Tibial nerve (tissue), 4 donors: ENCODE measurements at places on chromosomes 3 and 15.
A peak's percentile ranks its signal among the peaks of the same experiment; 100 is the strongest.

DNA sequence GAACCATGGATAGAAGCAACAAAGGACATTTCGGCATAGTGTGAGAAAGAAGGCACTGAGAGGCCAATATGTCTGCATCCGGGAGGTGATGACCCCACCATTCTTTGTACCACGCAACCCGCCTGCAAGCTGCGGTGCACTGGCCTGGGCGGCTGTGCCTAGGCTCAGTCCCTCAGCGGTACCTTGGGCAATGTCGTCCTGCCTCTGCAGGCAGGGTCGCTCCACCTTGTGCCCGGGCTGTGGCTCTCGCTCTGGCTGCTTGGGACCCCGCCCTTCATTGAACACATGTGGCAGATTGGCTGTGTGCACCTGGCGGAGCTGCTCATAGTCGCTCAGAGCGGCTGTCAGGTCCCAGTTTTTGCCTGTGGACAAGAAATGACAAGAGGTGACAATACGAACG is 243.2 kb downstream of the KLF13 start:
- DNase-seq = no peak
- H3K4me1 ChIP-seq = no peaks in the 10 kb centered on the region
- H3K27me3 ChIP-seq = no peaks in the 10 kb centered on the region
- H3K27ac ChIP-seq = no peak overlapping the region
- H3K36me3 ChIP-seq = peaks cover 40% of the 10 kb centered on the region
- H3K4me3 ChIP-seq = no peak overlapping the region

DNA sequence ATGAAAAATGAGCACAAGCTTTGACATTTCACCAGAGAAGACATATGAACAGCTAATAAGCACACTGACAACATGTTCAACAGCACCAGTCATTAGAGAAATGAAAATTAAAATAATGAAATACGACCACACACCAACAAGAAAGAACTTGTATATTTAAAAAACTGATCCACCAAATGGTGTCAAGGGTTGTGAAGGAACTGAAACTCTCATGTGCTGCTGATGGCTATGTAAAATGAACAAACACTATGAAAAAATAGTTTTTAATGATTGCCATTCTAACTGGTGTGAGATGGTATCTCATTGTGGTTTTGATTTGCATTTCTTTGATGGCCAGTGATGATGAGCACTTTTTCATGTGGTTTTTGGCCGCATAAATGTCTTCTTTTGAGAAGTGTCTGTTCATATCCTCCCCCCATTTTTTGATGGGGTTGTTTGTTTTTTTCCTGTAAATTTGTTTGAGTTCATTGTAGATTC is 193.8 kb downstream of the SCAPER start:
- H3K4me3 ChIP-seq = no peak overlapping the region
- no peaks in the 10 kb centered on the region for H3K27me3 ChIP-seq
- H3K4me1 ChIP-seq = no peaks in the 10 kb centered on the region

GRCh38 chr15:63086947-63087346 is 34.7 kb upstream of the LACTB start:
- no peak overlapping the region for H3K4me3 ChIP-seq
- no peaks in the 10 kb centered on the region for H3K36me3 ChIP-seq
- no peaks in the 10 kb centered on the region for H3K27me3 ChIP-seq
- peaks cover 10% of the 10 kb centered on the region for H3K4me1 ChIP-seq
- DNase-seq = no peak

DNA sequence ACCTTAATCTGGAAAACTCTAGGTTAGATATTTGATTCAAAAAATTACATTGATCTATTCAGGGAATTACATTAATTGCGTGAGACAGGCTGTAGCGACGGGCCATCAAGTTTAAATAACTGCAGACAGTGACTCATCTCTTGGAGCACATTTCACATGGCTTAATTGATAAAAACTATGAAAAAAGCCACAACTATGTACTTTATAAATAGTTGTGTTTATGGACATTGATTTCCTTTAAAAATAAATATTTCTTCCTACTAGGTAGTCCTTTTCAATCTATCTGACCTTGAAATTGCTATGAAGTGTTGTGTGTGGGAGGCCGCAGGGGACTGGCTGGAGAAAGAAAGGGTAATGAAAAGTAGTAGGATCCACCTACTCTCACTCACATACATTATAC is 157.8 kb downstream of the IL1RAP start:
- H3K4me1 ChIP-seq = peaks cover 7% of the 10 kb centered on the region
- no peak for DNase-seq
- no peaks in the 10 kb centered on the region for H3K36me3 ChIP-seq

- peaks cover 18% of the 10 kb centered on the region for H3K4me1 ChIP-seq
- no peak overlapping the region for H3K27ac ChIP-seq
- no peak for DNase-seq
- H3K4me3 ChIP-seq = no peak overlapping the region
Observed at GRCh38 chr15:88907111-88907510, 6.1 kb downstream of the MFGE8 start.

DNA sequence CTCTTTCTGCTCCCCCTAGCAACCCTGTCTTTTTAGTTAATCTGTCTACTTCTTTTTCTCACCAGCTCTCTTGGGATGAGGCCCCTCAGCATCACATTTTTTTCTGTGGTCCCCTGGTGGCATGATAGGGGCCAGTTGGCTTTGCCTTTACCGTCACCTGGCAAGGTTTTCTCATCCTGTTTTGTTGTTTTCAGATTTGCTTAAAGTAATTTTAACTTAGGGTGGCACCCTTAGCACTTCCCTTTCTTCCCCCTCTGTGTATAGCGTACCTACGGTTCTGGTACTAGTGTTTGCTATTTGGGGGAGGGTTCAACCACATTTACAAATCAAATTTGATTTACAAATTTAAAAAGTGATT is 35.6 kb downstream of the PDCD6IP start:
- DNase-seq = no peak
- H3K36me3 ChIP-seq = no peaks in the 10 kb centered on the region
- H3K27ac ChIP-seq = no peak overlapping the region
- no peaks in the 10 kb centered on the region for H3K27me3 ChIP-seq

- H3K4me3 ChIP-seq = no peak overlapping the region
- no peak overlapping the region for H3K27ac ChIP-seq
- H3K27me3 ChIP-seq = no peaks in the 10 kb centered on the region
Observed at GRCh38 chr3:134905647-134905935, 110.5 kb downstream of the EPHB1 start.

- DNase-seq = no peak
- no peaks in the 10 kb centered on the region for H3K4me1 ChIP-seq
- no peak overlapping the region for H3K27ac ChIP-seq
Observed at GRCh38 chr3:189273736-189274135, 102.0 kb downstream of the TPRG1 start.

- no peaks in the 10 kb centered on the region for H3K27me3 ChIP-seq
- H3K4me1 ChIP-seq = no peaks in the 10 kb centered on the region
- H3K4me3 ChIP-seq = no peak overlapping the region
- H3K27ac ChIP-seq = no peak overlapping the region
- no peak for DNase-seq
Observed at GRCh38 chr15:82943176-82943575, 9.3 kb downstream of the HOMER2 start.

DNA sequence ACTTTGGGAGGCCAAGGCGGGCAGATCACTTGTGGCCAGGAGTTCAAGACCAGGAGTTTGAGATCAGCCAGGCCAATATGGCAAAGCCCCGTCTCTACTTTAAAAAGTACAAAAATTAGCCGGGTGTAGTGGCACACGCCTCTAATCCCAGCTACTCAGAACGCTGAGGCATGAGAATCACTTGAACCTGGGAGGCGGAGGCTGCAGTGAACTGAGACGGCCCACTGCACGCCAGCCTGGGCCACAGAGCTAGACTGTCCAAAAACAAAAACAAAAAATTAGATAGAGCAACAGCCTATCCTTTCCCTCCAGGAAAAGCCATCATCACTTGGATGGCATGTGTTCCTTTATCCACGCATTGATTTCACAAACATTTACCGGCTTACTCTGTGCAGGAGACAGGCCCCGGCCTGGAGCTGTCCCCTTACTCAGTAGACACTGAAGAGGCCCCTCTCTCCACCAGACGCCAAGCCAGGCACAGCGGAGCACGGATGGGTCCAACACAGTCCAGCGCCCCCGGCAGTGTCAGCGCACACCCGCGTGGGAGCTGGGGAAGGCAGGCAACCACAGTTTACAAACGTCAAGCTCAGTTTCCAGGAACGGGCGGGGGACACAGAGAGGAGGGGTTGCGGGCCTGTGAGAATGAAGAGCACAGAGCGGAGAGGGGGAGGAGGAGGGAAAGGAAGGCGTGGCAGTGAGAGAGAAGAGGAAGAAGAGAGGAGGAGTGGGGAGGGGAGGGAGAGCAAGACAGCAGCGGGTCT is 3.1 kb downstream of the GP5 start:
- H3K4me3 ChIP-seq = peak overlapping the region; percentile 33
- DNase-seq = peak; percentile 47
- no peaks in the 10 kb centered on the region for H3K27me3 ChIP-seq
- H3K4me1 ChIP-seq = peaks cover 24% of the 10 kb centered on the region
- H3K36me3 ChIP-seq = no peaks in the 10 kb centered on the region

DNA sequence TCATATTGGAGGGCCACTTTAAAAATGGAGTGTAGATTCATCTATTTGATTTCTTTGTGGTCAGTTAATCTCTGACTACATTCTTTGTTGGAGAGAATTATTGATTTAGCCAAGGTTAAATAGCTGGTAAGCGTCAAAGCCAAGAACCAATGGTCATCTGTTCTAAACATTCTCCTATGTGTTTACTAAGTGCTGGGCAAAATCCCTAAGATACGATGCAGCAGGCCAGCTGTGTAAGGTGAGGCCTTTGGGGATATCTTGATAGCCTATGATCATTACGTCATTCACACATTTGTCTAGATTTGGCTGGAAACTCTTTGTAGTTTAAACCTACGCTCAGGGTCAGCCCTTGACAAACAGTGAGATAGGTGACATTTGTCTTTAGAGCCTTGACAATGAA is 236.2 kb downstream of the NR1D2 start:
- H3K4me1 ChIP-seq = no peaks in the 10 kb centered on the region
- H3K36me3 ChIP-seq = no peaks in the 10 kb centered on the region
- DNase-seq = no peak

DNA sequence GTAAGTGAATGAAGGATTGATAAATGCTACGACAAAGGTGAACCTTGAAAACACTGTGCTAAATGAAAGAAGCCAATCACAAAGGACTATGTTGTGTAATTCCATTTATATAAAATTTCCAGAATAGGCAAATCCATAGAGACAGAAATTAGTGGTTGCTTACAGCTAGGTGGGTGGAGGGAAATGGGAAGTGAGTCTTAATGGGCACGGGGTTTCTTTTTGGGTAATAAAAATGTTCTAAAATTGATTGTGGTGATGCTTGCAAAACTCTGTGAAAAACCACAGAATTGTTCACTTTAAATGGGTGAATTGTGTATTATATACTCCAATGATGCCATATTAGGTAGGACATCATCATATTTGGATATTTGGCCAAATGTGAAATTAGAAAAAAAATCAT is 20.9 kb upstream of the TEX9 start:
- no peak for DNase-seq
- no peak overlapping the region for H3K4me3 ChIP-seq
- no peaks in the 10 kb centered on the region for H3K4me1 ChIP-seq
- no peaks in the 10 kb centered on the region for H3K27me3 ChIP-seq
- no peak overlapping the region for H3K27ac ChIP-seq

DNA sequence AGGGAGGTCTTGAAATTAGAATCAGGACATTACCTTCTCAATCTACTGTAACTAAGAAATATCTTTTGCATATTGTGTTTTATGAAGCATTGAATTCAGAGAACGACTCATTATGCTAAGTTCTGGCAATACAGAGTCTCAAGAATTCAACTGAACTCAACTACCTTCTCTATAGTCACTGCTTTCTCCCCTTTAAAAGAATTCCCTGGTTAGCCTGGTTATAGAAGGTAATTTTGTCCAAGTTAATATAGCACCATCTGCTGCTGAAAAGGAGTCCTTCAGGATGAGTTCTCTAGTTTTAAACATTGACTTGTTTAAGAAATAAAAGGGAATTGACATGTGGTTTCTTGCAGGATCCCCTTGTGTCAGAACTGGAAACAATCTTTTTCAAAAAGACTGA is 60.2 kb downstream of the IL16 start:
- DNase-seq = no peak
- H3K27ac ChIP-seq = no peak overlapping the region
- H3K36me3 ChIP-seq = no peaks in the 10 kb centered on the region
- H3K27me3 ChIP-seq = no peaks in the 10 kb centered on the region
- no peak overlapping the region for H3K4me3 ChIP-seq
- peaks cover 7% of the 10 kb centered on the region for H3K4me1 ChIP-seq

DNA sequence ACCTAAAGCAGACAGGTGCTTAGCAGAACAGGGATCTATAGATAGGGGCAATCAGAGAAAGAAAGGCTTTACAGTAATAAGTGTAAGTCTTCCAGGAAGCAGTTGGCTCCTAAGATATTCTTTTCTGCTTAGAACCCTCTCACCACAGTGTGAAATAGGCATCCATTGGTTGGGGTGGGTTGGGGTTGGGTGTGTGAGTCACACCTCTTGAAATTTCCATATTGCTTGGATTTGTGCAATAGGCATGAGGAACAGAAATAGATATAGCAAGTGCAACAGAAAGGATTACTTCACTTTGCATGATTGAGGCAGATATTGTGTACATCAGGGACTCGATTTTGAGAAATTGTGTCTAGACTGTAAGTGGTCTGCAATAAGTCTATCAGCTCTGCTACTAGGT is 200.1 kb upstream of the GAP43 start:
- H3K4me1 ChIP-seq = no peaks in the 10 kb centered on the region
- H3K4me3 ChIP-seq = no peak overlapping the region
- H3K27me3 ChIP-seq = no peaks in the 10 kb centered on the region
- H3K36me3 ChIP-seq = no peaks in the 10 kb centered on the region

GRCh38 chr3:98969295-98969694 is 67.8 kb upstream of the DCBLD2 start:
- H3K4me1 ChIP-seq = no peaks in the 10 kb centered on the region
- no peaks in the 10 kb centered on the region for H3K36me3 ChIP-seq
- no peak overlapping the region for H3K27ac ChIP-seq
- no peaks in the 10 kb centered on the region for H3K27me3 ChIP-seq
- DNase-seq = no peak
